Trophoblast cell (in vitro differentiated cells and primary cell): ENCODE measurements at places on chromosomes 11 and 22.

DNA sequence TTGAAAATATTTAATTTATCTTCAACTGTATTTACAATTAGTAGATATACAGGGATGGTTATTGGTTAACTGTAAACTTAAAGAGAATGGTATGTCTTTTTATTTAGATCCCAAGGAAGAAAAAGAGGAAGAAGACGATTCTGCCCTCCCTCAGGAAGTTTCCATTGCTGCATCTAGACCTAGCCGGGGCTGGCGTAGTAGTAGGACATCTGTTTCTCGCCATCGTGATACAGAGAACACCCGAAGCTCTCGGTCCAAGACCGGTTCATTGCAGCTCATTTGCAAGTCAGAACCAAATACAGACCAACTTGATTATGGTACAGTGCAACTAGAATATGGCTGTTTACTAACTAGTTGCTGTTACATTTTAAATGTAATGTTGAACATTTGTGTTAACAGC, 12.7 kb upstream of the CNTF start:
- DNase-seq: no peak

DNA sequence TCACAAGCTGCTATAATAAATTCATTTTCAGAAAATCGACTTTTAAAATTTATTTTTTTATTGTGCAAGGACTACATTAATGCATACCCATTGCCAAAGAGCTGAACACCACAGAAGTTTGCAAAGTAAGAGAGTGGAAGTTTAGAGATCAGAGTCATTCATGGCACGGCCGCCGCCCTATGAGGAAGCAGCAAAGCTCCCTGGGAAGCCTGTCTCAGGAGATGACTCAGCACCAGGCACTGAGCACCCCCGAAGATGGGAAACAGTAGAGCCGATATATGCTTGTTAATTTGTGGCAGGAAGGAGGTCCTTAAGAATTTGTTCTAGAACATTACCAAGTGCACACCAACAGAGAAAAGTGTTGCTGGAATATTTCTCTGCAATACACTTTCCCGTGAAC, 693.7 kb downstream of the OPCML start:
- DNase-seq: no peak

GRCh38 chr22:30574997-30575671, 669 bp upstream of the GAL3ST1 start:
- DNase-seq: peak; percentile 85

- no peak for DNase-seq
These were observed 19.3 kb downstream of the FEZ1 start for GRCh38 chr11:125476721-125477120.

DNA sequence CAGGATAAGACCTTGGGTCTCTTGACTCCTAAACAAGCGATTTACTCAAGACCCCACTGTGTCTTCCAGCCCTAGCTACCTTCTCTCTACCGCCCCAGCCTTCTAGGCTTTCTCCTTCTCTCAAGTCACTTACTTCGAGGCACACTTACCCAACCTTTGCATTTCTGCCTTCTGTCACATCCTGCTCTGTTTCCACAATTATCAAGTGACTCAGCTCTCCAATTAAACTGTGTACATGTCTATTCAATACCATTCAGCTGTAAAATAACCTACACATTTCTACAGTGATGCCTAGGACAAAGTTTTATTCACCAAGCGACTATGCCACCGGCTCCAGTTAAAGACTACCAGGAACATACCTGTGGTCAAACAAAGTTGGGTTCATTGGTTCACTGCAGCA, 69.0 kb downstream of the LARGE1 start:
- no peak for DNase-seq

DNA sequence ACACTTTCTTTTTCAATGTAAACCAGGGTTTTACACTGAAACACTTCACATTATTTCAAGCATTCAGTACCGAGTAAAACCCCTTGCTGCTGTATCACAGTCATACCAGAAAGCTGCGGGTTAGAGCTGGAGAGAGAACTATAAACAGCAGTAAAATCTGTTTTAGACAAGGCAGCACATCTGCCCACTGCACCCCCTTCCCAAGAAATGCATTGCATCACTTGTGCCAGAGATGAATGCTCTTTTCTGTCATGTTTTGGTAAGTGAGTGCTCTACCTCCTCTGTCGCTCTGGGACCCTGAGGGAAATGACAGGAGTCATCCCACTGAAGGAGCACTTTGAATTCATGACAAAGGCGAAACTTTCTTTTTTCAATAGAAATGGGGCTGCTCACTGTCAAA, 107.2 kb downstream of the MAML2 start:
- DNase-seq: no peak

GRCh38 chr11:83023410-83023809, 48.3 kb downstream of the RAB30 start:
- DNase-seq: no peak

DNA sequence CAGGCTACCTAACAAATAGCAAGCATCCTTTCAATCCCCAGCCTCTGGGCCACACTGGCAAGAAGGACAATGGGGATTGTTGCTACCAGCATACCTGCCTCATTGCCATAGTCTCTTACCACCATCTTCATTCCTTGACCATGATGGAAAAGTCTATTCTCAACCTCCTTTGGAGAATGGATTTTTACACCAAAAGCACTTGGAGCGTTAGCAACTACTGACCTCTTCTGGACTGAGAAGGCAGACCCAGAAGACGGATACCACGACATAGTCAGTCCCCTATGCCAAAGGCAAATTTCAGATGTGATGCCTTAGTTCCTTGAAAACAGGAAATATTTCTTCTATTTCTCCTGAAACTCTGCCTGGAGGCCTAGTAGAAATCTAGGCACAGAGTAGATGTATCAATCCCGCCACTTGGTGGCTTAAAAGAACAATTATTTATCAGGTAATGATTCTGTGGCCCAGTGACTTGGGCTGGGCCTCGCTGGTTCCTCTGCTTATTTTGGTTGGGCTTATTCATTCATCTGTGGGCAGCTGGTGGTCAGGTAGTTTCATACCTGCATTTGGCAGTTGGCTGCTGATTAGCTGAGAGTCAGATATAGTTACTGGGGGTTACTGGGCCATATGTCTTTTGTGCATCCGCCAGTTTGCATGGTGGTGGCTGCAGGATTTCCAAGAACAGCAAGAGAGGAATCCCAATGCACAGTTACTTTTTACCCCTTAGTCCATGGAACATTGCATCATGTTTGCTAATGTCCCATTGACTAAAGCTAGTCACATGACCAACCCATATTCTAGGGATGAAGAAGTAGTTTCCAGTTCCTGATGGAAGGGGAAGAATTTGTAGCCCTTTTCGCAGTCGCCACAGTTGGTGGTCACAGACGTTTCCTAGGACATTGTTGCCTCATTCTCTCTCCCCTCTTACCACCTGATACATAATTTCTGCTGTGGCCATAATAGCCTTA, 75.2 kb downstream of the DHCR7 start:
- DNase-seq: peak; percentile 90

DNA sequence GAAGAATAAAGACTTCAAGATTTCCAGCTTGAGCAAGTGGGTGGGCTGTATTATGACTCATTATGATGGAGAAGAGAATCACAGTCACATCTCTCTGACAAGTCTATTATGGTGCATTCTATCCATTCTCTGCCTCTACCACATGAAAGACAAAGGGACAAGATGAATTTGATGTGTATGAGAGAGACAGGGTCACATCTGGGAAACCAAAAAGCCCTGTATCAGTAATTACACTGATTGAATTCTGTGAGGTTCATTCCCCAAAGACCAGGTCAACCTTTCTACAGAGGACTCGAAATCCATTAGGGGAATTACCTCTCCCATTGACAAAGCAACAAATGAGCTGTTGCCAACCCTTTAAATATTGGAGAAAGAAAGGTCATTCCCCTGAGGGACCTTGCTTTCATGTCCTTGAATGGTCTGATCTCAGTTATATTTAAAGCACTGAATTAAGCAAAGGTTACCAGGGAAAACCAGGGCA, 109.6 kb downstream of the USP35 start:
- no peak for DNase-seq

DNA sequence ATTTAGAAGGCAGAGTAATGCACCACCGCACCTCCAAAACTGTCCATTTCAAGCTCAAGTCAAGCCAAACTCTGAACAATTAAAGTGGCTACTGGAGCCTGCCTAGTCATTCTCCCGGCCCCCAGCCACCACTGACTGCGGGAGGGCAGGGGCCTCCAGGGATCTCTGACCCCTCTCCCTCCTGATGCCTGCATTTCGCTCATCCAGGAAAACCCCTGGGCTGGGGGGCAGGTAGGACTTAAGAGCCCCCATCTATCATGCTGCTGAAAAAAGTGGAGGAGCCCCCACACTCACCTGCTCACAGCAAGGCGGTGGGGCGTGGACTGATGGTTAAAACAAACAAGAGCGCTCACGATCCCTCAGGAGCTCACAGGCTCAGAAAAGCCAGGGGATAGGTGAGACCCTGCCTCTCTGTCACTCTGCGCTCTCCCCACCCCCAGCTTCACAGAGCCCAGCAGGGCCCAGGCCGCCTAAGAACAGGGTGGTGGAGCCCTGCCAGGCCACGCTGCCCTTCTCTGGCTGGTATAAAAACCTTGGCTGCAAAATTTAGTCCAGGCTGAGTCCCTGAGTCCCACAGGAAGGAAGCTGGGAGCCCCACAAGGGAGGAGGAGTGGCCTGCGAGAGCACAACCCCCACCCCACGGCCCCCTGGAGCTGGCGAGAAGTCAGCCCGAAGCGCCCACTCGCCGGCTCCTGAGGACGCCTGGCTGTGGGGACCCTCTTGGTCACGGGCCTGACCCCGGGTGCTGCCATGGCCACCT, 21.0 kb upstream of the MOB2 start:
- no peak for DNase-seq

DNA sequence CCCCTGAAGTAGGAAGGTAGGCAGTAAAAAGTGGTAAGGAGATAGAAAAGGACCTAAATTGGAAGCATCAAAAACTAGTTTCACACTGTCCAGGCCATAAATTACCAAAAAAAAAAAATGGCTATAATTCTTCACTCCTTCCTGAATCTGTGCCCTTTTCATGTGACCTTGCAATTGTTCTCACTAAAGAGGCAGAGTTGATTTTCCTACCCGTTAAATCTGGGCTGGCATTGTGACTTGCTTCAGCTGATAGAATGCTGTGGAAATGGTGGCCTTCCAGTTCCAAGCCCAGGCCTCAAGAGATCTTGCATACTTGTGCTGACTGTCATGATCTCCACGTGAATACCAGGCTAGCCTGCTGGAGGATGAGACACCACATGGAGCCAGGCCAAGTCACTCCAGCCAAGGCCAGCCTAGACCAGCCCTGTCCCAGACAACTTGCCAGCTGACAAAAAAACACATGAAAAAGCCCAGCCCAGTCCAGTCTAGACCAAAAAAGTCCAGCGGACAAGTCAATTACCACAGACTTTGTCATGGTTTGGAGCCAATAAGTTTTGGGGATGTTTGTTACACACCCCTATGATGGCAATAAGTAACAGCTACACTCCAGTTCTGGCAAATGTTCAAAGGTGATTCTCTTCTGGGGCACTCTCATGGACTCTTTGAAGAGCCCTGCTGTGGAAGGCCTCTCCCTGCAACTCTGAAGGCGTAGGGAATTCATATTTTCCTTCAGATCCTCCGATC, 51.4 kb upstream of the NUP50 start:
- no peak for DNase-seq

DNA sequence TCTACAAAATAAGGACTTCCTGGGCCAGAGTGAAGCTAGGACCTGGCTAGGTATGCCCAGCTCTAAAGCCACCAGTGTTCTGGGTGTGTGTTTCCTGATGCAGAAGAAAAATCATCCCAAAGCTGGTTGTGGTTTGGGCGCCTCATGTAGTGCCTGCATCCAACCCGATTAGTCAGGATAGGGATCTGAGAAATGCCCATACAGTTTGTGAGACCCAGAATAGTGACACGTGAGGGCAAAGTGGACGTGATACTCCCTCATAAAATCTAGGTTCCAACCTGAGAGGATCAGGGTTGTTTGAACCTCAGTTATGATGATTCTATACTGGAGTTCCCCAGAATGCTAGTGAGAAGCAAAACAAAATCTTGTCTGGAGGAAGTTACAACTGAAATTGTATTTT, 238.4 kb downstream of the TBC1D22A start:
- DNase-seq: no peak

DNA sequence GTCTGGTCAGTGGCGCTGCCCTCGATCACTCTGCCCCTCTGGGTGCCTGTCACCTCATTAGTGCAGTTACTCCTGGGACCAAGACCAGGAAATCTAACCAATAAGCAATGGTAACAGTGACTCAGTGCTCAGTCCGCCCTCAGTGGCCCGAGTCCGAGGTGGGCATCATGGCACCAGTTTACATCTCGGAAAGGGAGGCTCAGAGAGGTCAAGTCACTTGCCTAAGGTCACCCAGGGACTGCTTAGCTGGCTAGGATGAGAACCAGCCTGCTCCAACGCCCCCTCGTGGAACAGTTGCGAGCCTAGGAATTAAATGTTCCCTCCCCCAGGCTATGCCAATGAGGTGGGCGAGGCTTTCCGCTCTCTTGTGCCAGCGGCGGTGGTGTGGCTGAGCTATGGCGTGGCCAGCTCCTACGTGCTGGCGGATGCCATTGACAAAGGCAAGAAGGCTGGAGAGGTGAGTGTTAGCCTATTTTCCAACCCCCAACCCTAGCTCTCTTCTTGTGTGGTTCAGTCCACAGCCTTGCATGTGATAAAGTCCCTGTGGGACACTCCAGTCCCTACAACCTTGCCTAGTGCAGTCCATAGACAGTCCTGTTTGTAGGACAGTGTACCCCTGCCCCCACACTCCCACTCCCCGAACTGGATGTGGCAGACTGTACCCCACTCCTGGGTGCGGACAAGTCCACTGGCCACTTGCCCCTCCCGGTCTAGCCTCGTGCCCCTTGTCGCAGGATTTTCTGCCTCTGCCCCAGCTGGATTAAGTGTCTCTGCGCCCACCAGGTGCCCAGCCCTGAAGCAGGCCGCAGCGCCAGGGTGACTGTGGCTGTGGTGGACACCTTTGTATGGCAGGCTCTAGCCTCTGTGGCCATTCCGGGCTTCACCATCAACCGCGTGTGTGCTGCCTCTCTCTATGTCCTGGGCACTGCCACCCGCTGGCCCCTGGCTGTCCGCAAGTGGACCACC, 1.1 kb downstream of the MTFP1 start:
- peak; percentile 78 for DNase-seq

DNA sequence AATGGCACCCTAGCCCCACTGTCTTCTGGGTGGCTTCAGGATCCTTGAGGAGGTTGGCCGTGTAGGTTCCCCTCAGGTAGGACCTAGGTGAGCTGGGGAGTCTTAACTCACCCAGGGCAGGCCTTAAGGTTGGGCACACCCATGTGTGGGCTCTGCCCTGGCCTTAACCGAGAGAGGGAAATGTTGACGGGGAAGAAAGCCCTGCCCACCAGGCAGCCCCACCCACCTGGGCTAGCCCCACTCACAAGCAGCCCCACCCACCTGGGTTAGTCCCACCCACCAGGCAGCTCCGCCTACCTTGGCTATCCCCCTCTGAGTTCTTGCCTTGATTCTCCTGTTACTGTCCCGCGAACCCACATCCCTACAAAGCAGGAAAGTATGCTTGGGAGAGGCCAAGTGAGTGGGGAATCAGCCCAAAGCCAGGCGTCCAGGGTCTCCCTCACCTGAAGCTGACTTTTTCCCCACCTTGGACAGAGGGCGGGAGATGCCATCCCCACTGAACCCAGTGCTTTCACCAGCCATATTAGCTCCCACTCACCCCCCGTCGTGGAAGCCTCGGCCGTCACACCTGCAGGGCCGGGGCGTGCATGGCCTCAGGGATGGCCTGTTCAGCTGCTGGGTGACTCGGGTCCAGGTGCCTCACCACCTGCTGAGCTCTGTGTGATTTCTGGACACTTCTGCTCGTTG, at the start of gene MYEOV:
MYEOV (plus strand) TSS at position 337 of the 687 bp plus-strand sequence. CDS start 1,200 bp downstream, outside the sequence.
- DNase-seq: peak; percentile 58

- no peak for DNase-seq
These were observed 33.2 kb upstream of the CEP126 start for GRCh38 chr11:101881586-101881985.
